Muscle of arm (tissue), 14 donors: ENCODE measurements at places on chromosomes 1 and 21. TPM values are rescaled to one million over a fixed set of nuclear protein-coding genes. Genes with fewer than 3 reads are reported as not detected.

DNA sequence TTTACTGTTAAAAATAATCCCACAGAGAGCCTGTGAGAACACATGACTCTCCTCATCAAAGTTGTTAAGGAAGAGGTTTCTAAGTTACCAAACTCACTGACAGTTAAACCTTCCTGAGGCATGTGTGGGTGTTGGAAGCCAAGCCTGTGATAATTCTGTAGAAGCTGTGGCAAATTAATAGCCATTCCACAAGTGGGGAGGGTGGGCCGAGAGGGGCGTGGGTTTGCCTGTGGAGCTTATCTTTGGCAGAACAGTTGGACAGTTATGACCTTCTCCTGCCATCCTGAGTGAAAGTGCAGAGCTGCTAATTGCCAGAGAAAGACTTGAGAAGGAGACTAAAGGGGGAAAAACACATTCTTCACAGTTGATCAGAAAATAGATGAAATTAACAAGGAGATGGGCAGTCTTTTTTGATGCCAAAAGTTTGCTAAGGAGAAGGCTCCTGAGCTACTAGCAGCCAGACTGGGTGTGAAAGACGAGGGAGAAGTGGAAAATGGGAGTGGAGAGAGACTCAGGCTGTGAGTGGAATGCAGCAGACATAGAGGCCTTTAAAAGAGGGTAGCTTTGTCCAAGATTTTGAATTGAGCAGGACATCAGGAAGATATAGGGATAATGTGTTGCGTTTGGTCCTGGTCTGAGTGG is 1.6 kb upstream of the PLA2G2C start:
- no peak for DNase-seq

- DNase-seq, result no peak
These were observed 17.4 kb upstream of the USP24 start for GRCh38 chr1:55232448-55233144.

DNA sequence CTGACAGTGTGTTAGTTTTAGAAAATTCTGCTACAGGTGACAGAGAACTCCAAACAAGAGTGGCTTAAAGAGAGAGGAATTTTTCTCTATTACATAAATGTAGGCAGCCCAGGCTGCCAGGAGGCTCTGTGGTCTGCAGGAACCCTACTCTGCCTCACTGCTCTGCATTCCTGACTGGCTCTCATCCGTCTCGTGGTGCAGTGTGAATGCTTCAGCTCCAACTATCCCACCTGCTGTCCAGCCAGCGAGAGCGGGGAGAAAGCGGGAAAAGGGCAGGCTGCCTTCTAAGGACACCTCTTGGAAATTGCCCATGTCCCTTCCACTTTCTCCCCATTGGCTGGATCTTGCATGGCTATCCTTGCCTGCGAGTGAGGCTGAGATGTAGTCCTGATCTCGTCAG is 131.3 kb downstream of the PEX14 start:
- no peak for DNase-seq

DNA sequence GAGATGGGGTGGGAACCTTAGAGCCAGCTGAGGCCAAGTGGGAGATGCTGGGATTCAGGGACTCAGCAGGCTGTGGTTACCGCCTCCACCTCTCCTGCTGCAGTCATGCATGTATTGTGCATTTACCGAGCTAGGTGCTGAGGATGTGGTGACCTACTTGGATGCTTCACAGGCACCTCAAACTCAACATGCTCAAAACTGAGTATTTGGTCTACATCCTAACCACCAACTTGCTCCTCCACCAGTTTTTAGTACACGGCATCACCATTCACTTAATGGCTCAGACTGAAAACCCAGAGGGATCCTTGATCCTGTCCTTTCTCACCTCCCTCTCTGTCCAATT is 5.6 kb downstream of the CHRNB2 start:
- no peak for DNase-seq

GRCh38 chr1:38699330-38700076 is 160.1 kb downstream of the RRAGC start:
- no peak for DNase-seq

GRCh38 chr1:55699228-55699627 is 484.1 kb upstream of the USP24 start:
- DNase-seq, result no peak

BPNT1 gene
- polyA plus RNA-seq, result 24.6 TPM

FCGR2B gene
- 0.51 TPM for polyA plus RNA-seq

OLIG2 gene
- polyA plus RNA-seq, result not detected

CEPT1 gene
- polyA plus RNA-seq, result 28.6 TPM
